ENCODE measurements at places on chromosomes 6 and 20. TPM values are rescaled to one million over a fixed set of nuclear protein-coding genes. Genes with fewer than 3 reads are reported as not detected.

The NHLRC1 gene
- 4.8 TPM for total RNA-seq

The ETV7 gene
- total RNA-seq, result 1.8 TPM

The CCN5 gene
- total RNA-seq, result 64.3 TPM

- DNase-seq, result no peak
Observed at GRCh38 chr6:12585497-12585958, 131.0 kb upstream of the PHACTR1 start.

GRCh38 chr6:115302731-115303130 lies 758.0 kb downstream of the FRK start:
- no peak for DNase-seq

Measured in prostate gland (tissue), 2 donors.